ENCODE measurements at places on chromosomes 5 and 9.

DNA sequence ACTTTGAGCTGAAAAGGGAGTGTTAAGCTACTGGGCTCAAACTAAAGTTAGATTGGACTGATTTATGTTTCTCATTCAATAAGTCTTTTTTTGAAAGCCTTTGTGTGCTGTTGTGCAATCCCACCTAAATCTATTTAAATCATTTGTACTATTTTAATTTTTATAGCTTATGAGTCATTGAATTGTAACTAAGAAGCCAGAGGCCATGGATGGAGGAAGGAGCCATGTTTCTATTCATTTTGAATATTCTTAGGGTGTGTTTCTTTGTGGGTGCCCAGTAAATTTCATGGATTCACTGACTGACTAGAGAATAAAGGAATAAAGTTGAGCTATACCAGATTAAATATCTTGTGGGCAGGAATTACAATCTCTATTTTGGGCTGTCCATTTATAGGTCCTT lies 238.5 kb downstream of the KIF4B start:
- no peak for DNase-seq

GRCh38 chr9:132166599-132166998 lies 4.7 kb downstream of the NTNG2 start:
- DNase-seq, result no peak

GRCh38 chr5:51383131-51384121 lies at the start of gene ISL1:
Gene ISL1, plus strand, starts transcription at chr5:51383448. Its CDS starts 224 bp downstream, at chr5:51383672.
- DNase-seq, result no peak

- DNase-seq, result no peak
Measured at GRCh38 chr5:157241483-157241882, 24.4 kb upstream of the CYFIP2 start.

DNA sequence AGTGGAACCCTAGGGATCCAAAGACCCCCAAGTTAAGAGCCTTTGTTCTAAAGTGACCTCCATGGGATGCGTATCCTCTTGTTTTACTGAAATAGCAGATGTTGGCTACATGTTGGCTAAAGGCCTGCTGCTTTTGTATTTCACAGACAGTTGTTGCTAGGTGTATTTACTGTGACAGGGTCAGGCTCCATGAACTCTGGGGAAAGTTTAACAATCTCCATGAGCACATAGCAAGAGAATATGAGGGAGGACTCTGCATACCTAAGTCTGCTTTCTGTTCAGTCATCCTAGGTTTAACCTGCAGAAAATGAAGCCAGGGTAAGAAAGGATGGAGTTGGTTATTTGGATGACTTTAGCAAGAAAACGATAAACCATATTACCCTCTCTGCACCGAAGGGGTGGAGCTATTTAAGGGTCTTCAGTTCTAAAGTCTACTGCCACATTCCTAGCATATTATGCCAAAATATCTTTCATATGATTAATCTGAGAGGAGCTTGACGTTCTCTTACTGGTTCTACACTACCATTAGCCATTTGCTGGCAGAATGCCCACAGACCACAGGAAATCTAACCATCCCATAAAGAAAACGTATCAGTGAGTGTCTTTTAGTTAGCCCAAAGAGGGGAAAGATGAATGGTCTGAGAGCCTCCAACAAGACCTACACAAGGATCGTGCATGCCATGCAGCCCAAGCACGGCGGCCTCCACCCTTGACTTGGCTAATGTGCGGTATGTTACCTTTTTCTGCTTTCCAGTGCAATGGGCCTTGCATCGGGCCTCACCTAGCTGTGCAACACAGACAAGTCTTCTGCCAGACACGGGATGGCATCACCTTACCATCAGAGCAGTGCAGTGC lies 127.8 kb downstream of the SAXO1 start:
- DNase-seq, result no peak

DNA sequence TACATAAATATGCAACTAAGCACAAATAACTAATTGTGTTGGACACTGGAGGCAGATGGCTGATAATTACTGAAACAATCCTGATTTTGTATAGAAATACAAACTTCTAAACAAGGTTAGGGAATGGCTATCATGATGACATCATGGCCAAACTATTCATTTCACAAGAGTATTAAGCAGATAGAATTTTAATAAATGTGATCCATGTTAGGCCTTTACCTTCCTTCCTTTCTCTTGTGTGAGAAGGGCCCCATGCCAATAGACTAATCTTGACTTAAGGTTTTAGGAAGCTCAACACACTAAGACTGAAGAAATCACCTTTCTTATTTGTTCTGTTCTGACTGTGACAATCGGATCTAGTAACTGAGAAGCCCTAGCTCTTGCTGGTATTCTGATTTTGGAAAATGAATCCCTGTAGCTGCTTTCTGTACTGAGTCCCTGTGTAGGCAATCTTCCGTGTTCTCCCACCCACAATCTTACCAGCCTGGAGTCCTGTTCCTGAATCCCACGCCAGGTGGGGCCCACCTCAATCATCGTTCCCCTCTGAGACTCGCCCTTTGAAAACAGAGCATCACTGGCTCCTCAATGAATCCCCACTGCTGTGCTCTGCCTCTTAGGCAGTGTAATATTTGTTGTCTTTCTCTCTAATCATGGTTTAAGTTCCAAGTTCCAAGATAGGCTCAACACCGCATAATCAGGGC lies 168.7 kb upstream of the GNA14 start:
- DNase-seq, result no peak

- no peak for DNase-seq
Measured at GRCh38 chr5:96843140-96843539, 33.2 kb upstream of the ERAP2 start.

GRCh38 chr9:133842721-133843227 lies 104.6 kb upstream of the SARDH start:
- DNase-seq, result no peak

DNA sequence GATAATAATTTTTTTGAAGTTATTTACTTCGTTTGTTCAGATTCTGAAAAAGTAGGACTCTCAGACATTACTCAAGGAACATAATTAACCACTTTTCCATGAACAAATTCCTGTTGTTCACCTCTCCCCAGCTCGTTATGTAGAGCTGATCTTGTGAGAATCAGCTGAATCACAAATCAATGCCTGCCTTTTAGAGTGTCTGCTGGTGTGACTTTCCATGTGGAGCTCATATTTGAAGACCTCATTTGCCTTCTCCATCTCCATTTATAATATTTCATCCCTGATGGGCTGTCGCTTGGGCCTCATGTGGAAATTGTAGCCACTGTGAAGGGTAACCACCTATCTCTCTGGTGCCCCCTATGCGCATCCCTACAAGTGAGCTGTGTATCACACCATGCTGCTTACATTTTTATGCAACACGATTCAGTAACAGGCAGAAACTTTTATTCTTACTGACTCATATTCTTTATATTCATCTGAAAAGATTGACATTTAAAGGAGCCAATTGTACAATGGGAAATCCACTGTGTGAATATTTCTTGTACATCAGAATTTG lies 111.3 kb downstream of the STK32A start:
- no peak for DNase-seq

DNA sequence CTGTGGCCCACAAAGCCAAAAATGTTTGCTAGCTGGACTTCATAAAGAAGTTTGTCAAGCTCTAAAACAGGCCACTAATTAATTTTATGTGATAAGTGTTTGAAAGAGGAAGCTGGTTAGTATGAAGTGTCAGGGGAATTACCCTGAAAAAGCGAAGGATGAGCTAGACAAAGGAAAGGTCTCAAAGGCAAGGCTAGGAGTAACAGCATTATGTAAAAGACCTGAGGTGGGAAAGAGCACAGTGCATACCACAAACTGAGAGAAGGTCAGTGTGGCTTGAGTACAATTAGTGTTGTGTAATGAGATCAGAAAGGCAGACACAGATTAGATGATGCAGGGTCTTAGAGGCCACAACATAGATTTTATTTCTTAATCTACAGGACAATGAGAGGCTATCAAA lies 29.6 kb downstream of the RC3H2 start:
- no peak for DNase-seq

DNA sequence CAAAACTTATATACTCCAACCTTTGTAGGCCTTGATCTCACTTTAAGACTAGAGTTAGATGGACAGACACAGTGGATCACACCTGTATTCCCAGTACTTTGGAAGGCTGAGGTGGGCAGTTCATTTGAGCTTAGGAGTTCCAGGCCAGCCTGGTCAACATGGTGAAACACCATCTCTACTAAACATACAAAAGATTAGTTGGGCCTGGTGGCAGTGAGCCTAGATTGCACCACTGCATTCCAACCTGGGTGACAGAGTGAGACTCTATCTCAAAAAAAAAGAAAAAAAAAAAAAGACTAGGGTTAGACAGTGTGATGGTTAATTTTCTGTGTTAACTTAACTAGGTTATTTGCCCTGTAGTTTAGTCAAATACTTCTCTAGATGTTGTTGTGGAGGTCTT lies 74.1 kb downstream of the CFAP95 start:
- DNase-seq, result no peak

- no peak for DNase-seq
Measured at GRCh38 chr5:98765815-98766214, 7.6 kb upstream of the RGMB start.

GRCh38 chr5:177133853-177134696 lies 502 bp downstream of the NSD1 start:
- DNase-seq, result no peak

GRCh38 chr9:2787065-2787464 lies 56.8 kb downstream of the PUM3 start:
- no peak for DNase-seq

DNA sequence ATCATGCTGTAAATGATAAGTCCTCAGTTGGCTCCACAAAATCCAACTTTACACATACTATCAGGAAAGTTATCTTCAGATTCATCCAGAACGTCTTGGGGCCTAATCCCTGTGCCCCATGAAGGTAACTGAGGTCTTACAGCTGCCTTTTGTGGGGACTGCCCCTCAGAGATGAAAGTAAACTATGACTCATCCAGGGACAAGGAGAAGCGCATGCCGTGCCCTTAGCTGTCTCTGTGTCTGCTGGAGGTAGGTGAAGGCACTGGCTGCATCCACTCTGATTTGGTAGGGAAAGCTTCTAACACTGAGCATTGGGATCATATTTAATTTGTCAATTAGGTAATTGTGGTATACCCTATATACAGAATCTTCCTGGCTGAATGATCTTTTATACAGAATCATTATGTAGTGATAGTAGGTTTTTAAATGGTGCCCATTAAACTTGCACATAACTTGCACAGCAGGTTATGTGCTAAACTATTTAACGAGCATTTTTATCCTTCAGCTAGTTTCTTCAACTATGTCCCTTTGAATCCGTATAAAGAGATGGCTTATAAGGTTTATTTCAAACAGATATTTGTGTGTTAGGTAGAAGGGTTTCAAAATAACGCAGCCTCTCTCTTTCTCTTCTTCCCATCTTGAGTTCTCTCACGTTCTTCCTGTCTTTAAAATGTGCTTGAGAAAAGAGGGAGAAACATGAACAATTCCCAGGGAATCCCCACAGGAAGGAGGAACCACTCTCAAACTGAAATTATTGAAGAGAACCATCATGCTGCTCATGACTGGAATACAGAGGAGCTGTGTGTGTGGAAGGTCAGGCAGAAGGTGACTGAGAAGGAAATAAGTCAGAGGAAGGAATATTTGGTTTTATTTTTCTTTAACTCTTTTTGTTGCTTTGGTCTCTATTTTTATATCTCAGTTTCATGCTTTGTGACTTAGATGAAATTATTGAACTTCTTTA lies 250.9 kb downstream of the CD180 start:
- no peak for DNase-seq

DNA sequence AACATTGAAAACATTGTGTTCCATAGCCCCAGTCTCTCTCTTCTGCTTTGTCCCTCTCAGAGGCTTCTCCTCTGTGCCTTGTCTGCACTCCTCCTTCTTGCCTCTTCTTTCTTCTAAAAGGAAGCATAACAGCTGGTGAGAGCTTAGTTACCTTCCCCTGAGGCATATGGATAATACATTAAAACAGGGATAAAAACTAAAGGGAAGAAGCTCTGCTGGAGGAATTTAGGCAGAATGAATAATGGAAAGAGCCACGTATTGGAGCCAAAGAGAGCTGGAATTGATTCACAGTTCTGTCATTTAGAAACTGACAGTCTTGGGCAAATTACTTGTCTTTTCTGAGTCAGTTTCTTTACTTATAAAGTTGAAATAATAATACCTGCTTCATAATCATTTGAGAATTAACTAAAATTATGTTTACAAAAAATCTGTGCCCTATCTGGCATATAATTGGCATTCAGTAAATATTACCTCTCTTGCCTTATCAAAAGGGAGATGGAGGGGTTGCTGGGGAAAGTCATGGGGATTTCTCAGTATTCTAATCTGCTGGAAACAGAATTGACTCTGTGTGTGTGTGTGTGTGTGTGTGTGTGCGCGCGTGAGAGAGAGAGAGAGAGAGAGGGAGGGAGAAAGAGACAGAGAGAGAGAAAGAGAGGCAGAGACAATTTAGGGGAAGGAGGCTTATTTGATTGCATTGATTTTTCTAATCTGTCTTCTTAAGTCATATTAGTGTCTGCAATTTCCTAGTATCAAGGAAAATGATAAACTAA lies 20.2 kb downstream of the ZNF474 start:
- DNase-seq, result no peak

DNA sequence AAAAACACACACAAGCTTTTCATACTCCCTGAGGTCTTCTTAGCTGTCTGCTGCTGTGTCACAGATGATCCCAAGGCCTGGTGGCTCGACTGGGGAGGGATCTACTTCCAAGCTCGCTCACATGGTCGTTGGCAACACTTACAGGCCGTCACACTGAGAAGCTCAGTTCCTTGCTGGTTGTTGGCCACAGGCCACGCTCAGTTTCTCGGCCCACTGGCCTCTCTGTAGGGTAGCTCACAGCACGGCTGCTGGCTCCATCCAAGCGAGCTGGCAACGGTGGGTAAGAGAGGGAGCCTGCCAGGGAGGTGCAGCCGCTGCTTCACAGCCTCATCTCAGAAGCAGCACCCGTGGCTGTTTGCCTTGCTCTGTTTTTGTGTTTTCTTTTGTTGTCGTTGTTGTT lies 43.8 kb upstream of the GFPT2 start:
- no peak for DNase-seq

GRCh38 chr5:173001229-173001841 lies 17.8 kb downstream of the ATP6V0E1 start:
- DNase-seq, result no peak

GRCh38 chr5:138732933-138733332 lies 20.3 kb upstream of the CTNNA1 start:
- DNase-seq, result no peak

DNA sequence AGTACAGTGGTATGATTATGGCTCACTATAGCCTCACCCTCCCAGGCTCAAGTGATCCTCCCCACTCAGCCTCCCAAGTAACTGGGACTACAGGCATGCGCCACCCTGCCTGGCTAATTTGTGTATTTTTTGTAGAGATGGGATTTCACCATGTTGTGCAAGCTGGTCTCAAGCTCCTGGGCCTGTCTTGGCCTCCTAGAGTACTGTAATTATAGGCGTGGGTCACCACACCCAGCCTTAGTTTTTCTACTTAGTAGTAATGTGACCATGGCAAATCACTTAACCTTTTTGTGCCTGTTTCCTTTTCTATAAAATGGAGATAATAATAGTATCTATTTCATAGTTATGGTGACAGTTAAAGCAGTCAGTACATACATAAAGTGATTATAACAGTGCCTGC lies 22.2 kb downstream of the GLE1 start:
- no peak for DNase-seq

DNA sequence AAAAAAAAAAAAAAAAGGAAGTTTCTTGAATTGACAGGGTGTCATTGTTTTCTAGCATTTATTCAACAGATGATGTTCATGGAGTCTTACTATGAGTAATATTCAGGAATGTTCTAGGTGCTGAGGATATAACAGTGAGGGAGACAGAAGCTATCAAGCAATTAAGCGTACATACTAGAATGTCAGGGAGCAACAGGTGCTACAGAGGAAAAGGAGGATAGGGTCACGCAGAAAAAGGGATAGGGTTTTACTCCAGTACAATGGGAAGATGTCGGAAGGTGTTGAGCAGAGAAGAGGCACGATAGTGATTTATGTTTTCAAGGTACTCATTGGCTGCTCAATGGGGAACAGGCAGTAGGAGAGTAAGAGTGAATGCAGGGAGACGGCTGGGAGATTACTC lies 6.6 kb upstream of the RASGRF2 start:
- no peak for DNase-seq
